ENCODE measurements at places on chromosomes 6 and 20.

DNA sequence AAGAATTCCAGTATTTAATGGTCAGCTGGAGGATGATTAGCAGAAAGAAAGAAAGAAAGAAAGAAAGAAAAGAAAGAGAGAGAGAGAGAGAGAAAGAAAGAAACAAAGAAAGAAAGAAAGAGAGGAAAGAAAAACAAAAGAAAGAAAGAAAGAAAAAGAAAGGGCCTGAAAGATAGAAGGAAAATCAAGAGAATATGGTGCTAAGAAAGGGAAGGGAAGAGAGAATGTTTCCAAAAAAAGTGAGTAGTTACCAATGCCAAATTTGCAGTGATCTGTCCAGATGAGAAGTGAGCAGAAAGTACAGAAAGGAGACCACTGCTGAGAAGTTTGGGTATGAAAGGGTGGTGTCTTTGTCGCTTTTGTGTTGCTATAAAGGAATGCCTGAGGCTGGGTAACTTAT is 26.6 kb downstream of the SLC17A4 start:
- DNase-seq = no peak

DNA sequence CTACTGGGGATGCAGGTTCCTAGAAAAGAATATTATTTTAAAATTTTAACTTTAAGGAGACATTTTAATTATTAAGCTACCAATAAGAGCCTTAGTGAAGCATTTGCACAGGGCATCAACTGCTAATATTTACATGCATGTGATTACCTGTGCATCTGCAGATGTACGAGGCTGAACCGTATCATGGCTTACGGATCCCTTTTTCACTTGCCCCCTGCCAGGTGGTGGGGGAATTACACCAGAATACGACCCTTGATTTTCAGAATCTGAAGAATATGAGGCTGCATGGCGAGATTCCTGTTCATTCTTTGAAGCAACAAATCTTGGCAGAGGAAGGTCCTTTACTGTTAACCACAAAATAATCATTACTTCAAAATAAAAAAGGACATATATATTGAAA is 42.7 kb downstream of the REPS1 start:
- DNase-seq = no peak

- no peak for DNase-seq
These were observed 432.8 kb downstream of the CD83 start for GRCh38 chr6:14550410-14550809.

GRCh38 chr20:44543358-44543757 is 21.5 kb upstream of the SERINC3 start:
- no peak for DNase-seq

GRCh38 chr20:9578594-9578993 is 64.2 kb downstream of the LAMP5 start:
- no peak for DNase-seq

GRCh38 chr6:5540370-5540769 is 279.1 kb downstream of the FARS2 start:
- no peak for DNase-seq

DNA sequence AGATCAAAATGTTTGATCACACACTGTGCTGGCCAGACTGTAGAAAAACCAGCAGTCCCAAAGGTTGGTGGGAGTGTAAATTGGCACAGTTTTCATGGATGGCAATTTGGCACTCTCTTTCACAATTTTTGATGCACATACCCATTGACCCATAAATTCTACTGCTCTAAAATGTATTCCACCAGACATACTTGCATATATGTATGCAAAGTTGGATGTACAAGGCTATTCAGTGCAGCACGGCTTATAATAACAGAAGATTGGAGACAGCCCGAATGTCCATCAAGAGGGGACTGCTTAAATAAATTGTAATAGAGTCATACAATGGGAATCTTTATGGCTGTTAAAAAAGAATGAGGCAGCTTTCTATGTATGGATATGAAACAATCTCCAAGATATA is 101.7 kb upstream of the TOP1 start:
- DNase-seq = no peak

- no peak for DNase-seq
These were observed 277.0 kb upstream of the PTCHD4 start for GRCh38 chr6:48388044-48388443.

DNA sequence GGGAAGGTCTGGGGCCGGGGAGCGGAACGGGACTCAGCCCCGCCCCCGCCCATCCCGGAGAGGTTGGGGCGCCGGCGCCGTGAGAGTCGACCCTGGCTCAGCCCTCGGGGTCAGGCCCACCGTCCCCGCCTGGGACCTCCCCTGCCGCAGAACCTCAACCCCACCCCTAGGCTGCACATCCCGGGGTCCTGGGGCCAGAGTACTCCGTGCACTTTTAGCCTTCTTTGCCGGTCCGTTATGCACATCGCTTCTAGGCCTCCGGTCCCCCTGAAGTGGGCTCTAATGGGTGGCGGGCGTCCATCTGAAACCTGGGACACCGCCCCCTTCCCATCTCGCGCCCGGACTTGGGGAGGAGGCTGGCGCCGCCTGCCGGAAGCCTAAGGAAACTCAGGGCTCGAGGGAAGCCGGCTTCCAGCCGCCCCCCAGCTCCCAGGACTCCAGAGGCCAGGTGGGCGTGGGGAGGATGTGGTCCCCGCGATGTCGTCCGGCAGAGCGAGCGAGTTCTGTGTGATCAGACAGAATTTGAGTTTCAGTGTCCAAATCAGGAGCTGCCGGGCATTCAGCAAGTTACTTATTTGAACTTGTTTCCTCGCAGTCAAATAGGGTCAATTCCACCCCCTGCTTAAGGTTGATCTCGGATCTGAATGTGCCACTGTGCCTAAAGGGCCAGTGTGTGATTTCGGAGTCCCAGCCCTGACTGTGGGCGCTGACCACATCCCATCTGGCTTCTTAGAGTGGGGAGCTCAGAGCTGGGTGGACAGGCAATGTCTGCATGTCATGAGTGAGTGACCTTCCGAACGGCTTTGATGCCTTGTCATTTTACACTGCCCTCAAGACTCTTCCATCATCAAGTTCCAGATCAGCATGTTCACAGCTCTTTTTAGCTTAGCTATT is 47.6 kb downstream of the CPXM1 start:
- DNase-seq = peak; percentile 30

GRCh38 chr6:151576633-151577032 is 82.8 kb downstream of the CCDC170 start:
- DNase-seq = no peak

DNA sequence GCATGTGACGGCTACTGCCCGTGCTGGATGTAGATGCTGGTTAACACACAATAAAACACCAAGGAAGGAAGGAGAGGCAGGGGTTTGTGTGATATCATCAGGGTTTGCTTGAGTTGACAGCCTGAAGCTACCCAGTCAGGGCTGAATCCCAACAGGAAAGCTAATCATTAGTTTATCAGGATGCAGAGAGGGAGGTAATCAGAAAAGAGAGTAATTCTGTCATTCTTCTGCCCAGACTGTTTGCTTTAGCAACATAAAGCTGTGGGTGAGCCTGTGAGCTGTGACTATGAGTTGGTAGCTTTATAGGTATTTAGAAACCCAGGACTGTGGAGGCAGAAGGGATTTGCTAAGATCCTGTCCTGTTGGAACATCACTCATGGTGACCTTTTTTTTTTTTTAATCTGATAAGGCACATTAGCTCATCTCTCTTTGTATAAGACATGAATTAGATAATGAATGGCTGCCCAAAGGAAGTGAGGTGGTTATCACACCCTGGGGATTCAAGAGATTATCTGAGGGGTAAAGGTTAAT is 79.3 kb downstream of the CAP2 start:
- DNase-seq = peak; percentile 17

GRCh38 chr20:4068708-4069107 is 53.4 kb upstream of the RNF24 start:
- DNase-seq = no peak

DNA sequence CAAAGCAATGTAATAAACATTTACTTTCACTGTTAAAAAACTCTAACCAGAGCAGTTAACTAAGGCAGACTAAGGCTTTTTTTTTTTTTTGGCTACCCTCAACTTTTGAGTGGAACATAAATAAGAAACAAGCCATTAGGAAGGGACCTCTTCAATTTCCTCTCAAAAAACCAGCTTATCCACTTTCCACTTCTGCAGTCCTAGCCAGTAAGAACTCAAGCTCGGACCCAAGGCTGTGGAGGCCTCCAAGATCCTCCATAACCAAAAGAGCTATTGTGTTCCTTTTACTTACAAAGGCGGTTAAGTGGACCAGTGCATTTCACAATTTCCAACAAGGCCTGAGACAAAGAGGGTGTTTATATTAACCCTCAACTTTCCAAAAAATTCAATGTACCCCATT is 5.3 kb downstream of the KCNK5 start:
- DNase-seq = no peak

GRCh38 chr6:42973926-42974325 is 5.1 kb downstream of the PEX6 start:
- no peak for DNase-seq

DNA sequence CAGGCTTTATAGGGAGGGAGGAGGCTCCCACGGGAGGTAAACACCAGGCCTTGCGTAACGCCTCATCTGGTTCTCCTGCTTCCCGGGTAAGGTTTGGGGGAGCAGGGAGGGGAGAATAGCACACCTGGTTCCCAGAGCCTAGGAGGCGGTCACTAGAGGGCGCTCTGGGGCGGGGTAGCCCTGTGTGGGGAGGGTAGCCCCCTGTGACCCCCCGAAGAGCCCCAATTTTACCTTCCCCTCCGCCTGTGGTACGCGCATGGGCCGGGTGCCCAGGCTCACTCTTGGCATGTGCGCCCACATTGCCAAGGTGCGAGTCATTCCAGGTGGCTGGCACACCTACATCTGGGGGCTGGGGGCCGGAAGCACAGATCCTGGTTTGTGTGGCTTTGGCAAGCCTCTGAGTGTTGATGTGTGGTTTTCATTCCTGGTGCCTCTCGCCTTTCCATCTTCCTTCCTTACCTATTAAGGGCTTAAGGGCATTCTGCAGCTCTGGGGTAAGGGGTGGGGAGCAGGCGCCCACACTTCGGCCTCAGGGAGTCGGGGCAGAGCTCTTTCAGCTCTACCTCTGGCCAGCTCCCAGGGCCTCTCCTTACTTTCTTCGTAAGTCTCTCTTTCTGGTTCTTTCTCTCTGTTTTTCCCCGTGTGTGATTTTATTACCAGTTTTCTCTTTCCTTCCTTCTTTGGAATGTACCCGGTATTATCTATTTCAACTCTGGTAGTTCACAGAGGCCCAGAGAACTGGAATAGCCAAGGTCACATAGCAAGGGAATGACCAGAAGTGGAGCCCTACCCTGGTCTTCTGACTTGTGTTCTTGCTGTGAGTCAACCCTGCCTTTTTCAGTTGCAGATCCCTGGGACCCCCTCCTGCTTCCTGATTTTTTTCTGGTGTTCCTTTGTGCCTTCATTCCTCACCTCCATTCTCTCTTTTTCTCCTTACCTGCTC is 492 bp upstream of the RNF39 start:
- no peak for DNase-seq

DNA sequence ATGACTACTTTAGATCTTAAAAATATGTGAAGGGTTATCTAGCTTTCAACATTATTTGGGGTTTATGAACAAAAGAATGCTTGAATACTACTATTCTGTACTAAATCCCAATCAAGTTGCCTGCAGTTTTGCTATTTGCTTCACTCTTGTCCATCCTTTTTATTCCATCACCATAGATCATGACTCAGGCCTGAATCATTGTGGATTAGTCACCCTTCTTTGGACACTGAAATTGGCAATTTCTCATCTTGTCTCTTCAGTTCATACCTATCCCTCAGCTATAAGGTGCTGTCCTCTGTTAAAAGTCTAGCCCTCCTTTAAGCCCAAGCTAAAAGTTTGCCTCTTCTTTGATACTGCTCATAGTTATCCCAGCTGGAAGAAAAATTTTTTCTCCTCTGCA is 199.1 kb downstream of the CENPW start:
- peak; percentile 52 for DNase-seq

DNA sequence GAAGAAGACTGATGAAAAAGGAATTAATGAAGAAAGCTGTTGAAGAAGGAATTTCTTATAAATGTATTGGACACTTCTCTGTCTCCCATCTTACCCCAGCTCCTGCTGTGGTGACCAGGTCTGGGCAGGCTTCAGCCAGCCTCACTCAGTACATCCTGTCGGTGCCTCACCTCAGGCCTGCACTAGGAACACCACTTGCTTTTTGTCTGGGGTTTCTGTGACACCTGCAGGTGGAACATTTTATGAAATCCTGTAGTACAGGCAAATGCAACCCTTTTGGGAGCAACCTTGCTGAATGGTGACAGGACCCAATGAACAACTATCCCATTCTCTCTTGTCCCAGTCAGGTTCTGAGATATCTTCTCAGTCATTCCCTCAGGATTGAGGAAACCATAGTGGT is 129.7 kb downstream of the PRDM13 start:
- no peak for DNase-seq

DNA sequence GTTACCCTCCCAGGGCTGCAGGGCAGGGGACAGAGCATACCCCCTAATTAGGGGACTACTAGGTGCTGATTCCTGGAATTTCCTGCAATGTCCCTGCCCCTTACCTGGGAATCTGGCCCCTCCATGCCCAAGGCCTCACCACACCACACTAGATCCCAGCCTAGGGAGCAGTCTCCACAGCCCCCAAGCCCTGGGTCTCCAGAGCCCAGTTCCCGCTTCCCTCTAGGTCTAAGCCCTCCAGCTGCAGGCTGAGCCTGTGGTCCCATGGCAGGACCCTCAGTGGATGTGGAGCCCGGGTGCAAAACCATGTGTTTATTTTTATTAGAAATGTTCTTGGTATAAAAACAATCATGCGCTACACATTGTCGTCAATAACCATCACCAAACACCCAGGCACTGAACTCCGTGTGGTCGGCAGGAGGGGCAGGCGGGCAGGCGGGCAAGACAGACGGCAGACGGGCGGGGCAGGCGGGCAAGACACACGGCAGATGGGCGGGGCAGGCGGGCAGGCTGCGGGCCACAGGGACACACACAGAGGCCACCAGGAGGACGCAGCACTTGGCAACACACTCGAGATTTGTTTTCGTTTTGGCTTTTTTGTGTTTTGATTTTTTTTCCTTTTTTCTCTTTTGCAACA is 124.2 kb downstream of the GRM4 start:
- DNase-seq = no peak

- DNase-seq = peak; percentile 18
These were observed 1.6 kb downstream of the TENT5A start for GRCh38 chr6:81750681-81751387.

- no peak for DNase-seq
These were observed 208.4 kb upstream of the CNR1 start for GRCh38 chr6:88374553-88374952.

- DNase-seq = no peak
These were observed 80.7 kb downstream of the TRMT11 start for GRCh38 chr6:126067073-126067472.

- peak; percentile 67 for DNase-seq
These were observed 193.0 kb downstream of the ZFAND3 start for GRCh38 chr6:38012573-38012972.

GRCh38 chr20:4961746-4962145 is 39.6 kb downstream of the SLC23A2 start:
- DNase-seq = peak; percentile 97

- DNase-seq = peak; percentile 44
These were observed 10.9 kb downstream of the ARFGEF2 start for GRCh38 chr20:48932375-48932941.

- no peak for DNase-seq
These were observed 797.0 kb upstream of the GJE1 start for GRCh38 chr6:141335477-141336273.

Measured in IMR-90 (cell line).